ENCODE measurements at places on chromosomes 2 and 18. TPM values are rescaled to one million over a fixed set of nuclear protein-coding genes. Genes with fewer than 3 reads are reported as not detected.
A peak's percentile ranks its signal among the peaks of the same experiment; 100 is the strongest.

GRCh38 chr18:28013066-28013465 is 163.9 kb downstream of the CDH2 start:
- no peak for DNase-seq

DNA sequence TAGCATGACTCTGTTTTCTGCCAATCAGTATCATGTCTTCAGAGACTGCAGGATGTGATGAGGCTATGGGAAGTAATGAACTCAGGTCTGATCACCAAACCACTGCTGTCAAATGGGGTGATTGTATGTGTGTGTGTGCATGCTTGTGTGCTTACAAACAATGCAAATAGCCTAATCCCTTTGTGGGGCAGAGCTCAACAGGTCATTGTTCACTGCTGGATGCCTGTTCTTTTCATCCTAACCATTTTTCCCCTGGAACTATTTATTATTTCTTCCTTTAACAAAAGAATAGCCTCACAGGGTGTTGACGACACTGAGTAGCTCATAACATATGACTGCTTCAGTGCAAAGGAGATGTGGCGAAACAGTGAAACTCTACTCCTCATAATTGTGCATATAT is 55.9 kb downstream of the NXPH2 start:
- DNase-seq = no peak

DNA sequence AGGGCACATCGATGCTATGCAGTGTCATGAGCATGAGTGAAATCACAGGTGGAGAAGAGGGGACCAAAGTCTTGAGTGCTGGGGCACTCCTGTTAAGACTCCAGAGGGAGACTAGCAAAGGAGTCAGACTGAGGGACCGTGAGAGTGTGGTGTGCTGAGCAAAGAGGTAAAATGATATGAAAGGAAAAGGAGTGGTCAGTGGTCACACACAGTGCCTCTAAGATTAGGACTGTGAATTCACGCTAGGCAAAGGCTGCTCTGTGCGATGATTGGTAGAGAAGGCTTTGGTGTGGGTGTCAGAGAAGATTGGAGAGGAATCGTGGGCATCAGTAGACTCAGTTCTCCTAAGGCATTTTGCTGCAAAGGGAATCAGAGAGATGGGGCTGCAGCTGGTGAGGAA is 12.8 kb downstream of the SOCS6 start:
- DNase-seq = no peak

DNA sequence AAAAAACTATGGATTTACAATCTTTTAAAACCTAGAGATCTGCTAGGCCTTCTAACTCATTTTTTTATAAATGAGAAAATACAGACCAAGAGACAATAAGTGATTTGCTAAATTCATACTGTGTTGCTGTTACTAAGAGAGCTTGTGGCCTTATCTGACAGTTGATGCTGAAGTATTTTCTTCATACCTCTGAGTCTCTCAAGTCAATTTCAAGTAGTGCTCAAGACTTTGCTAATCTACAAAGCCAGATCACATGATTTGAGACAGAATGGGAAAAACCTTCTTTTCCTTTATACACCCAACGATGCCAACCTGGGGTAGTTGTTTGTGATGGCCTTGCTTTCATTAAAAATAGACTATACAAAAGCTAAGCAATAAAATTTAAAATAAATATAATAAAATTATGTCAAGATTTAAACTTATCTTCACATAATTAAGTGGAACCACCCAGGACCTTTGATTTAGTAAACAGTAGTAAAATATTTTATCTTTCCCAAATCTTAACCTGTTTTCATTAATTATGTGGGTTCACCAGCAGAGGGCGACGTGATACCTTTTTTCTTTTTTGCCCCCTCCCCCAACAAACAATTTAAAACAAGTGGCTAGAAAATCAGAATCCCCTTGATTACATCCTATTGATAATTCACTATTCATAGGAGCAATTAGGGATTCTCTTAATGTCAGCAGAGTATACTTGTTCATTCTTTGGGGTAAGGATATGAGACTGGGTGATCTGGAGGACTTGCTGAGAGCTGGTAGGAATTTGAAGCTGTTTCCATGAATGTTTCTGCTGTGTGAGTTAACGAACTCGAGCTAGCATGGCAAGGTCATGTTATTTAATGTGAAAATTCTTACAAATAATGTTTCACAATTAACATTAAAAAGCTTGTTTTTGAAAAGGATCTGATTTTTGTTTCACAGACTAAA is 49.6 kb upstream of the SLC5A7 start:
- no peak for DNase-seq

The MOCOS gene
- total RNA-seq = 0.09 TPM

GRCh38 chr2:118678985-118679384 is 168.5 kb downstream of the EN1 start:
- no peak for DNase-seq

DNA sequence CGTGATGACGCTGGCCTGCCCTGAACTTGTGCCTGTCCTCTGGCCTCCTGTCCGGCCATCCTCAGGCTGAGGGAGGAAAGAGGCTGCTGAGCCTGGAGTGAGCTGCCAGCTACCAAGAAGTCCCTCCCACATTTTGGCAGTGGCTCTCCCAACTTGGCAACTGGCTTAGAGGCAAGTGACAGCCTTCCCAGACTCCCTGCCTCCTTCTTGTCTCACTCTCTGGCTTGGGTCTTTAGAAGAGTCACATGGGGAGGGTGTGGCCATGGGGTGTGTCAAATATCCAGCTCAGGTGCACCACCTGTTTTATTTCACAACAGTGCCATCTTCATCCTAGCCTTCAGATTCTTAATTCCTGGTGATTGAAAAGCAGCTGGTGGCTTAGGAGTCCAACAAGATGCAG is 222.9 kb downstream of the PRKCE start:
- peak; percentile 77 for DNase-seq

DNA sequence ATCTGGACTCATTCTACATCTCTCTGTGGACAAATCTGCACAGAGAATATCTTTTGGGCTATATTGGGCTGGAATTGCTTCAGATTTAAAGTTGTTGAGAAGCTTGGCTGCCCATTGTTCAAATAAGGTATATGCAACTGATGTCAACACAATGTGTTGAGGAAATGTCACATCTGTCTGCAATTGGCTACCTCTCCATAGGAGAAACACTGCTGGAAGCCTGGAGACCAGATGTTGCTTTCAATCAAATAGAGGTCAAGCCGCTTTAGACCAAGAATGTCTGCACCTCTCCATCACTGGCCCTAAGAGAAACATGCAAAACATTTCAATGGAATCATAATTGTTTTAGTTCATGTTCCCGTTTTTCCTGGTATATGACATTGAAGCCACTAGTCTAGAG is 720.2 kb downstream of the SLC4A3 start:
- no peak for DNase-seq

GRCh38 chr18:74388227-74388626 is 68.9 kb downstream of the DIPK1C start:
- no peak for DNase-seq

GRCh38 chr2:219073413-219074129 is 12.8 kb upstream of the IHH start:
- DNase-seq = no peak

The ALPG gene
- total RNA-seq = not detected

Data from cerebellum (tissue), 4 donors.